Transverse colon (tissue), 4 donors: ENCODE measurements at places on chromosomes 6 and 20. TPM values are rescaled to one million over a fixed set of nuclear protein-coding genes. Genes with fewer than 3 reads are reported as not detected.
A peak's percentile ranks its signal among the peaks of the same experiment; 100 is the strongest.

Gene TMEM14A
- 35.8 TPM for total RNA-seq

Gene RRAGD
- total RNA-seq = 7.0 TPM

Gene KCNB1
- total RNA-seq = 5.6 TPM

Gene CST4
- total RNA-seq = not detected

Gene SNPH
- total RNA-seq = 2.2 TPM

Gene CLPSL1
- total RNA-seq = not detected

GRCh38 chr6:38012573-38012972, 193.0 kb downstream of the ZFAND3 start:
- H3K4me1 ChIP-seq = peaks cover 16% of the 10 kb centered on the region
- H3K27me3 ChIP-seq = no peaks in the 10 kb centered on the region
- H3K27ac ChIP-seq = no peak overlapping the region
- DNase-seq = no peak
- H3K36me3 ChIP-seq = no peaks in the 10 kb centered on the region

DNA sequence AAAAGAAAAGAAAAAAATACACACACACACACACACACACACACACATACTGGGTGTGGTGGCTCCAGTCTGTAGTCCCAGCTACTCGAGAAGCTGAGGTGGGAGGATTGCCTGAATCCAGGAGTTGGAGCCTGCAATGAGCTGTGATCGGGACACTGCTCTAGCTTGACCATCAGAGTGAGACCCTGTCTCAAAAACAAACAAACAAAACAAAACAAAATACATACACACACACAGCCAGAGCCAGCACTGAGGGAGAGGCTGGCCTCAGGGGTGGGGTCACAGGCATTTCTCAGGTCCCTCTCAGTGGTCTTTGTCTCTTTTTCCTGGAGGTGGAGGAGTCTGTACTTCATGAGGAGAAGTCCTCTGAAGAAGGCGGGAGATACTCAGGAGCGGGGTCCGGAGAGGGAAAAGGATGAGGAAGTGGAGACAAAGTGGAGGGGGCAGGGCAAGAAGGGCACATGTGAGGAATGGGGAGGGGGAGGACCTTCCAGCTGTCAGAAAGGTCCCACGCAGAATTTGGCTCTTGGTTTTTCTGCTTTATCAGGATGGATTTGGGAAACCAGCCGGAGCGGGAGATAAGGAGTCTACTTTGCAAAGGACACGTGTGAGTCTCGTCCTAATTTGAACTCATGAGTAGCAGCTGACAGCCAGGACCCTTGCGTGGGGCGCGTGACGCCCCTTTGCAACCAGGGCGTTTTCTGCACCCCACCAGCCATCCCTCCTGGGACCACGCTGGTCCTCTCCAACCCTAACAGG, 7.7 kb upstream of the MICB start:
- no peak overlapping the region for H3K27ac ChIP-seq
- no peak for DNase-seq
- H3K4me1 ChIP-seq = no peaks in the 10 kb centered on the region
- H3K4me3 ChIP-seq = no peak overlapping the region
- H3K36me3 ChIP-seq = no peaks in the 10 kb centered on the region

GRCh38 chr6:89330910-89331309, 15.8 kb upstream of the GABRR2 start:
- no peaks in the 10 kb centered on the region for H3K4me1 ChIP-seq
- no peaks in the 10 kb centered on the region for H3K27me3 ChIP-seq
- no peak for DNase-seq
- H3K27ac ChIP-seq = no peak overlapping the region

DNA sequence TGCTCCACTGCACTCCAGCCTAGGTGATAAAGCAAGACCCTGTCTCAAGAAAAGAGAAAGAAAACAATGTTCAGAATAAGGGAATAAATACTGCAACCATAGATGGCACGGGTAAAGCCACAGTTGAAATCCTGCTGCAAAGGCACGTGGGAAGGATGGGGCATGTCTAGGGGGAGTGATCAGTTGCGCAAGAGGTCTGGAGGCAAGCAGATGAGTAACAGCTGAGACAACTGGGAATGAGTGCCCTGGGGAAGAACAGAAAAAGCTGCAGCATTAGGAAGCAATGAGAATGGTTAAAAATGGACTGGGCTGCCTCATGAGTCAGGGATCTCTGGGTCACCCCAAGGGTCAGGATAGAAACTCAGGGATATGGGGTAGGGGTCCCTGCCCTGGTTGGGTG, 96.3 kb downstream of the GMPR start:
- peak overlapping the region; percentile 9 for H3K27ac ChIP-seq
- no peaks in the 10 kb centered on the region for H3K36me3 ChIP-seq
- no peak overlapping the region for H3K4me3 ChIP-seq
- H3K4me1 ChIP-seq = peaks cover 26% of the 10 kb centered on the region
- DNase-seq = peak; percentile 57

- no peaks in the 10 kb centered on the region for H3K4me1 ChIP-seq
- H3K27me3 ChIP-seq = no peaks in the 10 kb centered on the region
- no peak overlapping the region for H3K27ac ChIP-seq
- DNase-seq = peak; percentile 9
- peak overlapping the region; percentile 25 for H3K4me3 ChIP-seq
These were observed 570.4 kb upstream of the GJE1 start for GRCh38 chr6:141562186-141562811.

GRCh38 chr20:32069711-32070110, 17.7 kb downstream of the HCK start:
- H3K4me3 ChIP-seq = no peak overlapping the region
- no peaks in the 10 kb centered on the region for H3K4me1 ChIP-seq
